Heart right ventricle (tissue), 16 donors: ENCODE measurements at places on chromosomes 1 and 21.

DNA sequence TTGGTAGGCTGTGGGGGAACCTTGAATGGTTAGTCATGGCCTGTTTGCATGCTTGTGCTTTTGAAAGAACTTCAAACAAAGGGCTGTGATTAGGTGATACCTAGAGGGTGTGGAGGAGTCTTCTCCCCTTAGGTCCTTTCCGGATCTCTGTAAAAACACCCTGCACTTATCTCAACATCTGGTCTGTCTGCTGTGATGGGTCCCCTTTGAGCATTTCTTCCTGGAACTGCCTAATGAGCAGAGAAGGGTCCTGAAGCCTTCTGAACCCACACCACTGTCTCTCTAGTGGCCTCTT lies 59.6 kb downstream of the HUNK start:
- no peak for DNase-seq

- no peak for DNase-seq
Observed at GRCh38 chr1:25063591-25064416, 133.7 kb upstream of the RUNX3 start.

DNA sequence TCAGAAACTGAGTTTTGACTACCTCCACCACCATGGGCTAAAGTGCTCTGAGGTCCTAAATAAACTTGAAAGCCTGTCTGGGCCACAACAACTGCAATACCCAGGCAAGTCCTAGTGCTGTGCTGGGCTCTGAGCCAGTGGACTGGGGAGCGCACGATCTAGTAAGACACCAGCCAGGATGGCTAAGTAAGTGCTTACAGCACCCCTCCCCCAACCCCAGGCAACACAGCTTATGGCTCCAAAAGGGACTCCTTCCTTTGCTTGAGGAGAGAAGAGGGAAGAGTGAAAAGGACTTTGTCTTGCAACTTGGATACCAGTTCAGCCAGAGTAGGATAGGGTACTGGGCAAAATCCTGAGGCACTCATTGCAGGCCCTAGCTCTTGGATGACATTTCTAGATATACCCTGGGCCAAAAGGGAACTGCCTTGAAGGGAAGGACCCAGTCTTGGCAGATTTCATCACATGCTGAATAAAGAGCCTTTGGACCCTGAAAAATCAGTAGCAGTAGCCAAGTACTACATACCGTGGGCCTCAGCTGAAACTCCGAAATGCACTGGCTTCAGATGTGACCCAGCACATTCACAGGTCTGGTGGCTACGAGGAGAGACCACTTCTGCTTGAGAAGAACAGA lies 1.6 kb downstream of the C1orf105 start:
- peak; percentile 30 for DNase-seq

DNA sequence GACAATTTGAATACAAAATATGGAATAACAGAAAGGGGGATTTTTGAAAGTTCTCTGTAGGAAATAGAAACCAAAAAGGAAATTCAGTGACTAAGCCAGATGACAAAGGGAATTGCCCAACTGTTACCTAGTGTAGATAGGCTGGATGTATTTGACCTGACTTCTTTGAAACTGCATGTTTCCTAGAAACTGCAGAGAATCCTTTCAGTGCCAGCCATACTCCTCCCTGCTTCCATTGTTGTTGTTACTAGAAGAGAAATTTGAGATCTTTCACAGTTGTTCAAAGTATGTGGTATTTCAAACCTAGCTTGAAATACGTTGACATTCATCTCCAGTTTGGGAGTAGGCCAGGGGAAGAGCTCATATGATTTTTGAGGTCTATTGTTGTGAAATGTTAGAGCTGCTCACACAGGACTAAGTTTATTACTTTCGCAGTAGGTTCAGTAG lies 1.8 kb upstream of the GBP5 start:
- DNase-seq: no peak

- DNase-seq: no peak
Observed at GRCh38 chr21:46431448-46431847, 27.2 kb upstream of the DIP2A start.

- DNase-seq: no peak
Observed at GRCh38 chr21:34890724-34891612, 158.1 kb downstream of the RUNX1 start.

GRCh38 chr1:224632381-224632871 lies 16.3 kb downstream of the CNIH3 start:
- DNase-seq: no peak

GRCh38 chr1:154199563-154199879 lies 6.6 kb downstream of the CFAP141 start:
- no peak for DNase-seq

DNA sequence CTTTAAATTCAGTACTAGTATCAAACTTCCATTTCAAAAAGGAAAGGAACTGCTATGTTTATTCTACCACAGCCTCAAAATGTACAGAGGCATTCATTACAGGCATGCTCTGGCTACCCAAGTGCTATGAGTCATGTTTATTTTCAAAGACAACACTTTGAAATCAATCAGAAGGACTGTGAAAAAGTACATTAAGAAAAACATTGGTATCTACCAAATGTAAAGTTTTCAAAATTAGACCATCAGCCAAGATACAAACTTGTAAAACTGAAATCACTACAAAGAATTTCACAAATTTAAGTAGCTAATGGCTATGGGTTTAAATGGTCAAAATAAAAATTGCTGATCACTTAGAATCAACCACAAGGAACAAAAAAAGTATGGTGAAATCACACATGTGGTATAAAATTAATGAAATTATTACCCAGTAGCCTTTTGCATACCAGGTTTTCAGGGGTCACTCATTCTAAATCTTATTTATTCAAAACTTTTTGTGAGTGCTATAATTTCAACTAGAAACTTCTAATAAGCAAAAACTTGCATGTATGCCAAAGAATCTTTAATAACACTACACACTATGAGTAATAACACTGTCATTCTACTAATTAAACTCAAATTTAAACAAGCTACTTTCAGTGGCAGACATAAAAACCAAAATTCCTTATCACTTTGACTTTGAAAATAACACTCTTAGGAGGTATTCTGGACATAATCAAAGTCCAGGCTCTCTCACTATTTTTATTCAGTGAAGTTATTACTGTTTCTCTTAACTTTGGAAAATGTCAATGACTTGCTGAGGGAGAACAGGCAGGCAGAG lies 49.2 kb downstream of the ENAH start:
- no peak for DNase-seq

DNA sequence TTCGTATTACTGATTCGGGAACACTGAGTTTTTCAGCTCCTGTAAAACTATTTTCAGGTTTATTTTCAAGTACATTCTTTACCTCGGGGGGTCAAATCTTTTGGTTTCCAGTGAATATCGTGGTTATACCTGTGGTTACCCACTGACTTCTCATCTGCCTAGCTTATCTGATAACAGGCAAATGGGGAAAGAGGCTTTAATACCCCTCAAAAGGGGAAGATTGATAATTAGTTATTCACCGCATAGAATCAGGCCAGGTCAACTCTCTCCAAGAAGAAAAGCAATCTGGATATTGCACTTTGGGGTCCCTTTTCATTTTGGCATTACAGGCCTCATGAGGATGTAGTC lies 23.0 kb downstream of the RUNX1 start:
- no peak for DNase-seq

DNA sequence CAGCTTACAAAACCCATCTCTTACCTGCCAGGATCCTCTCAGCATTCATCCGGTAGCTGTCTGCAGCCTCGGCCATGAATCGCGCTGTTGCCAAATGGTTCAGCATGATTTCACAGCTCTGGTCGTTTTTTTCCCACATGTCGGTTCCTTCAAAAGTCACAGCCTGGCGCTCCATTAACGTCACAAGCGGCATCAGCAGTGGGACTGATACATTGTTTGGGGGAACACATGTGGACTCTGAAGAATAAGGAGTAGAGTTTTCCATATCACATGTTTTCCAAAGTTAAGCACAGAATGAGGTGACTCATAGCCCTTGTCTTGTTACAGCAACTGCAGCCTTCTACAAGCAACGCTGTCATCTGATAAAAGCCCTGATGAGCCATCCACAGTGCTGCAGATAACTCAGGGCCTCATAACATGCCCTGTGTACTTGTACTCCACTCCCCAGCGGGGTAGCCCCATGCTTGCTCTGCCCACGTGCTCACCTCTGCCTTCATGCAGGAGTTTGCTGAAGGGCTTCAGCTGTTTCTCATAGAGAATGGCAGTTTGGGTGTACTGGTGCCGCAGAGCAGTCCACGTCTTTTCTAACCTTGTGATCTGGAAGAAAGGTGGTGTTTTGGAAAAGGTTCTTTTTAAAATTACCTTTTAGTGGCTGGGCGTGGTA lies 114.2 kb downstream of the BCAR3 start:
- peak; percentile 31 for DNase-seq

GRCh38 chr1:161766102-161766981 lies at the start of gene ATF6:
ATF6 (plus strand) TSS chr1:161766320; CDS start chr1:161766361, 41 bp downstream.
- peak; percentile 93 for DNase-seq

DNA sequence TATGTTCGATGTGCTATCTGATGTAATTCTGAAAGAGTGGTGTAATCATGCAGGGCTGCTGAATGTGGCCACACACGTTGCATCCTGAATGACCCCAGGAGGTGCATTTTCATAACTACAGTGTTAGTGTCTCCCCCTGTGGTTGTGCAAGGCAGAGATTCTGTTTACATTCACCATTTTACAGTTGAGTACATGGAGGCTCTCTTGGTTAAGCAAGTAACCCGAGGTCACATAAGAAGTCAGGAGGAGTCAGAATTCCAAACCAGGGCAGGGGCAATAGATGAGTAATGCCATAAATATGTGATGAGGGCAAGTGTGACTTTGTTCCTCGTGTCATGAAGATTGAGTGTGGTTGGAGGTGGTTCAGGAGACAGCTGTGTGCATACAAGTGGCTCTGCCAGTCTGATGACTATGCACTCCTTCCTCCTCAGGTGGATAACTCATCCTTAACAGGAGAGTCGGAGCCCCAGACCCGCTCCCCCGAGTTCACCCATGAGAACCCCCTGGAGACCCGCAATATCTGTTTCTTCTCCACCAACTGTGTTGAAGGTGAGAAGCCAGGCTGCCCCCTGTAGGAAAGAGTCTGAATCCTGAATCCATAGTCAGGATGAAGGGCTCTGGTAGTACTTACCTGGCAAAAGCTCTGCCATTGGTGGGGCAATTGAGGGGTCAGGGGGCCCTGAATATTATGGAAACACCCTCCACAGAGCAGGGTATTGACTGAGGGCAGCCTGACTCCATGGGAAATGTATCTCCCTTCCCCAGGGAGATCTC lies 9.3 kb downstream of the ATP1A2 start:
- peak; percentile 27 for DNase-seq

DNA sequence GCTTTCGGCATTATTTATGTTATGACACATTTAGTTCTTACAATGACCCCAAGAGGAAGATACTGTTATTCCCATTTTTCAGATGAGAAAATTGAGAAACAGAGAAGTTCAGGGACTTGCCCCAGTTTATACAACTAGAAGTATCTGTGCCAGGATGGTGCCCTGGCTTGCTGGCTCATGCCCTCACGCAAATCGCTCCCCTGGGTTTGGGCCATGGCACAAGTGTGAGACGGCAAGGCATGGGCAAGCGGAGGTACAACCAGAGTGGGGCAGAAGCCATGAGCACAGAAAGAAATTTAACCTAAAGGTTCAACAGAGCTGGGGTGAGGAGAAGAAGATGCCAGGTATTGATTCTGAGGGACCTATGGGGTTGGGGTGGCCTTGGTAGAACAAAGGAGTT lies 469.8 kb downstream of the DSCAM start:
- DNase-seq: no peak

- DNase-seq: no peak
Observed at GRCh38 chr1:65243491-65243890, 65.9 kb upstream of the DNAJC6 start.

GRCh38 chr1:203526130-203526529 lies 32.2 kb downstream of the OPTC start:
- no peak for DNase-seq

DNA sequence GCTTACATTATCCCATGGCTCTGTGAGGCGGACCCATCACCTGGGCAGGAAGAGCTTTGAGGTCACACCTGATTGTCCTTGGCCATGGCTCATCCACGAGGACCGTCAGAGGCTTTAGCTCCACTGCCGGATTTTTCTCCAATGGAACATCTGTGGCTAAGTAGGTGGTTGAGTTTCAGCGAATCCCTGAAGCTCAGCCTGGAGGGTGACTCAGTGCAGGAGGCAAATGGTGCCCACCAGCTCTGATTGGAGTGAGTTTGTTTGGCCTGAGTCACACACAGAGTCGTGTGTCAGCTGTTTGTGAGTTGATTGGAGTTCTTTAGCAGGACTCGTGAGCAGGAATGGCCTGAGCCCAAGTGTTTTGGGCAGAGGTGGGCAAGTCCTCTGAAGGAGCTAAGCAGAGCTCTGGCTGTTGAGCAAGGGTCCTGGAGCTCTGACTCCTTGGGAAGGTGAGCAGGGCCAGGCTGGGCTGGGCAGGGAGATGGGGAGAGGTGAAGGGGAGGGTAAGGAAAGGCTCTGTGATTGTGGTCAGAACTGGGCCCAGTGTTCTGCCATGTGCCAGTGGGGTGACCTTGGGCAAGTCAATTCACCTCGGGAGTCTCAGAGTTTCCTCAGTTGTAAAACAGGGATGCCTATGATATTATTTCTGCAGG lies 2.0 kb downstream of the SLC6A17 start:
- no peak for DNase-seq

DNA sequence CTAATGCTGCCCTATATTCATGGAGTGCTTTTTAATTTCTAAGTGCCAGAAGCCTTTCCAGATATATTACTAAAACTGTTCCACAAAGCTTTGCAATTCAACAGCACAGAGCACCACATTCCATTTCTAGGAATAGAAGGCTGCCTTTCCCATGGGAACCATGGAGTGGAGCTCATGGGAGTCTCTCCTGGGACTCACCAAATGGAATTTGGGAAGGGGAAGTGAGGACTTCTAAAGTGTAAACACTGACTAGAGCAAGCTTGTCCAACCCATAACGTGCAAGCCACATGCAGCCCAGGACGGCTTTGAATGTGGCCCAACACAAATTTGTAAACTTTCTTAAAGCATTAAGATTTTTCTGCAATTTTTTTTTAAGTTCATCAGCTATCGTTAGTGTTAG lies 190.4 kb upstream of the TNR start:
- DNase-seq: no peak

- DNase-seq: no peak
Observed at GRCh38 chr1:109817881-109818270, 54.2 kb upstream of the EPS8L3 start.

- no peak for DNase-seq
Observed at GRCh38 chr1:157955857-157956256, 37.6 kb upstream of the KIRREL1 start.

DNA sequence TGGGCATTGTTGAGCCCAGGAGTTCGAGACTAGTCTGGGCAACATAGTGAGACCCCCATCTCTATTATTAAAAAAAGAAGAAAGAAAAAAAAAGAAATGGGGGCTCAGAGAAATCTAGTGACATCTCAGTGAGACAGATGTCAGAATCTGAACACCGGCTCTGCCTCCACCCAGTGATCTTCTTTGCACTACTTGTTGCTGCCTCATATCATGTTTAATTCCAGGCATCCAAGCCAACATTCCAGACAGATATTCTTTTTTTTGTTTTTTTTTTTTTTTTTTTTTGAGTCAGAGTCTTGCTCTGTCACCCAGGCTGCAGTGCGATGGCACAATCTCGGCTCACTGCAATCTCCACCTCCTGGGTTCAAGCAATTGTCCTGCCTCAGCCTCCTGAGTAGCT lies 5.0 kb upstream of the ARL8A start:
- DNase-seq: no peak

GRCh38 chr1:166302989-166303758 lies 136.4 kb upstream of the FAM78B start:
- DNase-seq: no peak

- no peak for DNase-seq
Observed at GRCh38 chr1:45008076-45008475, 3.0 kb downstream of the HECTD3 start.
